Renal pelvis (tissue), 12 donors: ENCODE measurements at places on chromosomes 11 and 22. TPM values are rescaled to one million over a fixed set of nuclear protein-coding genes. Genes with fewer than 3 reads are reported as not detected.
A peak's percentile ranks its signal among the peaks of the same experiment; 100 is the strongest.

The PHOX2A gene
- polyA plus RNA-seq, result not detected

The SNX32 gene
- polyA plus RNA-seq, result 3.3 TPM

The RASGRP2 gene
- polyA plus RNA-seq, result 5.4 TPM

The OTOG gene
- 0.66 TPM for polyA plus RNA-seq

The OR10A2 gene
- polyA plus RNA-seq, result 0.05 TPM

The C11orf91 gene
- polyA plus RNA-seq, result not detected

The TMEM184B gene
- polyA plus RNA-seq, result 45.4 TPM

The ASCL2 gene
- 3.8 TPM for polyA plus RNA-seq

The FJX1 gene
- polyA plus RNA-seq, result 25.3 TPM

- peak; percentile 55 for DNase-seq
Observed at GRCh38 chr11:27217948-27218420, 145.0 kb downstream of the CCDC34 start.

GRCh38 chr11:39804271-39804670, 1655.2 kb downstream of the LRRC4C start:
- no peak for DNase-seq

DNA sequence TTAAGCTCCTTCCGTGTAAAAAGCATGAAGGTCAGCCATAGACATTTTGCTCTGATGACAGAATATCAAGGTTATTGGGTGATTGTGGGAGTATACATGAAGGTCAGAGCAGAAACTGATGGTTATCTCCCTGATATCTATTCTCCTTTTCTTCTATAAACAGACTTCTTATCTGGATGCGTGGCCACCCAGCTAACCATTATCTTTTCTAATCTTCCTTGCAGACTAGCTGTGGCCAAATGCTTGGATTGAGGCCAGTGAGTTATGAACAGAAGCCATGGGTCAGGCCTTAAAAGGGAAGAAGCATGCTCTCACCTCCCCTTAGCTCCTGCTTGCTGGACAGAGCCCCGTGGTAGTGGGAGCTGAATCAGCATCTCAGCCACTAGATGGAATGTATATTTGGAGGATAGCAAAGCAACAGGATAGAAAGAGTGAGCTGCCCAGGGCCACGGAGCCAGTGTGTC, 31.3 kb upstream of the LRRC55 start:
- DNase-seq, result no peak

GRCh38 chr11:19474954-19475721, 234.4 kb upstream of the E2F8 start:
- no peak for DNase-seq

- no peak for DNase-seq
Observed at GRCh38 chr11:78406568-78407196, 10.9 kb downstream of the GAB2 start.

GRCh38 chr11:69374110-69374945, 80.4 kb downstream of the MYEOV start:
- DNase-seq, result no peak

DNA sequence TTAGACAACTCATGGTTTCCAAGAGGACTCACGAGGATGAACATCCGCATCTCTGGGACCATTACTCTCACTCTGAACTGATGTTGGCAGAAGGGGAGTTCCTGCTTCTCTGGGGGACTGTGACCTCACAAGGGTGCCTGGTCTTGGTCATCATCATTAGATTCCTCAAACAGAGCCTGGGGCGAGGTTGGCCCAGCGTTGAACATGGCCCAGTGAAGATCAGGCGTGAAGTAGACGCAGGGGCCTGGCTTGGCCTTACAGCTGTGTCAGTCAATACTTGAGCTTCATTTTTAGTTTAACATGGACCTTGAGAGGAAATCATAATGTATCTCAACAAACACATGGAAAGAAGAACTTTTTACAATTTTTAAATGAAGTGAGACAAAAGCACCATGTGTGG, 617.1 kb downstream of the BRD1 start:
- DNase-seq, result no peak

- DNase-seq, result no peak
Observed at GRCh38 chr11:116885951-116886655, 48.7 kb upstream of the APOA1 start.

DNA sequence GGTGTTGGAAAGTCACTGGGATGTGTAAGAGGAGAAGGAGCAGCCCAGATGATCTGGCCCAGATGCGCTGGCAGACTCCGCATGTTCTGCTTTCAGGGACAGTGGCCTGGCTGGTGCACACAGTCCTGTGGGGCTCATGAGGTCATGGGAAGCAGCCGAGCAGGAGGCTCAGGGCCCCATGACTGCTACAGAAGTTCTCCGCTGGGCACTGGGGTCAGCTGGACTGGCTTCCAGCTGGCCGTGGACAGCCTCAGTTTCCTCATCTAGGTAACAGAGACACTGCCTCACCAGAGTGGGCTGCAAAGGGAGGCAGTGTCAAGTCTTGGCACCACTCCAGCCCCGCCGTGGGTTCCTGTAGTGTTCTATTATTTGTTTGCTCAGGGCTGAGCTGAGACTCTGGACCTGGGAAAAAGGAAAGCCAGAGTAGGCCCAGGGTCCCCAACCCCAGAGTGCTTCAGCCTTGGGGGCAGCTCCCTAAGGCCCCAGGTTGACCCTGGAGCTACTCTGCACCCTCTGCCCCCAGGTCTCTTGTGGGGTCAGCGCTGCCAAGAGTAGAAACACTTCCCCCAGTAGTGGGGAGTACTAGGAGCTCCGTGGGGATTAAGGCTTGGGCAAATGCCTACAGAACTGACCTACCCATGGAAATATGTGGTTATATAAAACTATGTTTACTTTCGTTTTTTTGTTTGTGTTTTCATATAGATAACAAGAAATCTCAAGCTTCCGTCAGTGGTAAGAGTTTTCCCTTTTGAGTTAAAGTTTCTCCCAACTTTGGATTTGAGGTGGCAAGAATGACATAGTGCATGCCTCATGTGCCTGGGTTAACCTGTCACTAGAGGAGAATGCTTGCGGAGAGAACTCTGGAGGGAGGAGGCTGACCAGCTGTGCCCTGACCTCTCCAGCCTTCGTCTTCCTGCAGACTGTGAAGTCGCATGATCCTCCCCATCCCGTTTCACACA, 45.3 kb downstream of the MED15 start:
- DNase-seq, result no peak

GRCh38 chr11:45926001-45926401, 3.5 kb downstream of the LARGE2 start:
- no peak for DNase-seq

DNA sequence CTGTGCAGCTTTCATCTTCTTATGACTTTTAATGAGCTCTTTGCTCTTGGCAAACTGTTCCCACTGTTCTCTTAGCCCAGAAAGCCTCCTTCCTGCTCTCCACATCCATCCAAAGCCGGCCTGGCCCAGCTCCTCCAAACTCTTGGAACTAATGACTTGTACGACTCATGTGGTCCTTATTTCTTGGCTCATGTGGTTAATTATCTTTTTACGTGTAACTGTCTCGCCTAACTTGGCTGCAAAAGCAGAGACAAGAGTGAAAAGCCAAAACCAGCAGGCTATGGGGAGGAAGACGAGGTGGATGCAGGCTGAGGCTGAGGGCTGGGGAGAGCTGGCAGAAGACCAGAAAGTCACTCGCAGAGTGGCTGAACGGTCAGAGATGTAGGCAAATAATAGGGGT, 5.5 kb downstream of the CSNK2A3 start:
- no peak for DNase-seq

DNA sequence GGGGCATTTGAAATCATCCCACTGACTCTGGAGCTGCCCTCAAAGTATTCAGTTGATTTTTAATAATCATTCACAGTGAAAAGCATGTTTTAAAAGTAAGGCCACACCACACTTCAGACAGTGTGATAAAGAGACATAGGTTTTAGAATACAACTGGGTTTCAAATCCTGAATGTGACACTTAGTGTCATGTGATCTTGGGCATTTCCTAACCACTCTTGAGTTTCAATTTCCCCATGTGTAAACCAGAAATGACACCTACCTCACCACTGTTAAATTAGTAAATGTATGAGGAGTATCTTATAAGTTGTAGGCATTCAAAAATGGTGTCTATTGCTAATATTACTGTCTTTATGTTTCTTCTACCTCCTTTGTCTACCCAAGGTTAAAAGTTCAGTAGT, 5.4 kb downstream of the TMEM123 start:
- no peak for DNase-seq

- DNase-seq, result no peak
Observed at GRCh38 chr11:74019860-74020259, 11.0 kb upstream of the UCP3 start.

DNA sequence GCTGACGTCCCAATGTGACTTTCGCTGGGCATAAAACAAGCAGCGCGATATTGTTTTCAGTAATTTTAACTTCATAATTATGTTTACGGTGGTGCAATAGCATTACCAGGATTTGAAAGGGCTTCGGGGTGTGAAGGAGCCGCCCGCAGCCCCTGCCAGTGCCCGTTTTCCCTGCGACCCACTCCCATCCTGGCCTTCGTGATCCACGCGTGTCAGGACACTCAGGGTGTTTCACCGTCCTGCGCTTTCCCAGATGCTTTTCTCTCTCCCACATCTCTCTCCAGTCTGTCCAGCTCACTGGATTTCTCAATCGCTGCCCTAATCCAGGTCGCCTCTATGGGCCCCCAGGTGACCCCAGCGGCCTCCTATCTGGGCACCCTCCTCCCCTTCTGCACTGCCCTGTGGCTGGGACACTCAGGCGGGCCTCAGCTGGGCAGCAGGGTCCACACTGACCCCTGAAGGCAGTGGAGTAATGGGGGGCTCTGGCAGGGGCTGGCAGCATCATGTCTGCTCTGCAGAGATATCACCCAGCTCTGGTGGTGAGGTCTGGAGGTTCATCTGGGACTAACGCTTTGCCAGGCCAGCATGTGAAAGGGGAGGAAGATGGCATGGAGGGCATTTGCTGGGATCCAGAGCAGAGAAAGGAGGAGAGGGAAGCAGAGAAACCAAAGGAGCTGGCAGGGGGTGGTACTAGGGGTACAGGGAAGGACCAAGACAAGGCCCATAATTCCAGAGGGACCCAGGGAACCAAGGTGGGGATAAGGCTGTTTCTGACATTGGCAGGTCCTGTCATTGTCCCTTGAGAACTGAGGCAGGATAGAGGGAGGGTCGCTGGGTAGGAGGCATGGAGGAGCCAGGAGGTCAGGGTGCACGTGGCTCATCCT, 622.8 kb downstream of the BRD1 start:
- no peak for DNase-seq

- no peak for DNase-seq
Observed at GRCh38 chr11:72573072-72573854, 101.0 kb downstream of the PDE2A start.

GRCh38 chr22:20267441-20268278, 458 bp downstream of the RTN4R start:
- no peak for DNase-seq

GRCh38 chr11:121448431-121448941, 3.6 kb upstream of the SORL1 start:
- no peak for DNase-seq

GRCh38 chr22:28188178-28188879, 269.3 kb upstream of the PITPNB start:
- no peak for DNase-seq

DNA sequence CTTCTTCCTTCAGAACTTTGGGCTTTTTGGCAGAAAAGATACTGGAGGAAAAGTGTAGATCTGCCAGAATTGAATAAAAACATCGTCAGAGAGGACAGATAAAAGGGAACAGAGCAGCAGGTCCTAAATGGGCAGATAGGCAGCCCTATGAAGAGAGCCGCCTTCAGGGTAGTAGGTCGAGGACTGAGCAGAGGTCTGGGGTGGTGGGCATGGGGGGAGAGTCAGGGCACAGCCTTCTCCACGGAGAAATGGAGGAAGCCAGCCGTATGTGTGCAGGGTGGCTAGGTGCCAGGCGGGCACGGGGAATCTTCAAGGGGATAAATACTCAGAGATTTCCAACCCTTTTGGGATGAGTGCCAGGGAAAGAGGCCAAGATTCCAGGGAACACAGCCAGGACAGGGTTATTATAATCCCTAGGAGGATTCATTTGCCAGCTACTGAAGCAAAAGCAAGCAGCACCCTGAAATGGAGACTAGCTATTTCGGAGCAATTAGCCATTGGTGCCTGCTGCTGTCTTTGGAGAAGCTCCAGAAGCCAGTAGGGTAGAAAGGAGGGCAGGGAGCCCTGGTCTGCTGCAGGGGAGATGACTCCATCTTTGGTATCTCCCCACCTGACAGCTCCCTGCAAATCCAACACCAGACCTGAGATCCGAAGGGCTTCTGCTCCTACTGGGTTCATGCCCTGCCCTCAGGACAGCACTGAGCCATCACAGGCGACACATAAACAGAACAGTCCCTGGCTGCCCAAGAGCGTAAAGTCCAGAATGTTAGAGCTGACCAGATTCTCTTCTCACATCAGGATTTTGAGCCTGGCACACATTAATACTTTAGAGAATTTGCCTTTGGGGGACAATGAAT, 174.5 kb upstream of the NTM start:
- no peak for DNase-seq

GRCh38 chr11:121337740-121338272, 45.2 kb downstream of the SC5D start:
- DNase-seq, result no peak

DNA sequence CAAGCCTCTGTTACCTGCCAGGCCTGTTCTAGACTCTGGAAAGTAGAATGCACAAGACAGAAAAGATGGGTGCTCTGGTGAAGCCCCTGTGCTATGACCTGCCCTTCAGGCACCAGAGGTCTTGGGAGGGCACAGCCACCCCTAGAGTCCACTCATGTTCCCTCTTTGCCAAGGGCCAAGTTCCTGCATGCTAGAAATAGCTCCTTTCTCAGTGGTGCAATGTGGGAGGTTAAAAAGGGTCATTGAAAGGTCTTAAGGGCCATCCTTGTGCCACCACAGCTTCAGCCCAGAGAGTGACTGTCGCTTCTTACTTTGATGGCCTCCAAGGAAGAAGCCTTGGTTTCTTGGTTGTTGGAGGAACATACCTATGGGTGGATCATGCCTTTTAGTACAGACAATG, 84.6 kb upstream of the PARVA start:
- DNase-seq, result no peak

GRCh38 chr22:30186510-30186909, 60.0 kb downstream of the LIF start:
- DNase-seq, result no peak

DNA sequence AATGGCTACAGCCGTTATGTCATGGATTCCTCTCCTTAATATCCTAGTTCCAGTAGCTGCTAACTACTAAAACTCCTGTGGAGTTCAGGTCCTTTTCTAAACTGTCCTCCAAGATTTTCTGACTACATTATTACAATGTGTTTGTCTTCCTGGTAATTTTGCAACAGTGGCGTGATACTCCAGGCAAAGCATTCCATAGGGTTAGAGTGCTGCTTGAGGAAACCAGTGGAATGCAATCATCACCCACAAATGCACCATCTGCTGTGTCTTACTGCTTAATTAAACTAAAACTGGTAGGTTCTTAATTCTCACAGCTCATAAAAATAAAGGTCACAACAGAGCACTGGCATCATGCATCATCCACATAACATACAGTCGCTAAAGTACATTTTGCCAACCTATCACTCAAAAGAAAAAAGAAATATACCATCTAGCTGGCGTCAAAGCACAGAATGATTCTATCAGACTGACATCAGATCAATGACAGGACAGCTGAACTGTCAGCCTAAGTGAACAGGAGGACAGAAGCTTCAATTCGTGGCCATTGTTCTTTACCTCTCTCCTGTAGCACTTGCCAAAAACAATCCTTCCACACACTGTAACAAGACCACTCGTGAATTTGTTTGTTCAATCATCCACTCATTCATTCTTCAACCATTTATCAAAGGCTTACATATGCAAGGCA, 182.5 kb downstream of the CADM1 start:
- DNase-seq, result no peak
